ENCODE measurements at places on chromosomes 3 and 15.

DNA sequence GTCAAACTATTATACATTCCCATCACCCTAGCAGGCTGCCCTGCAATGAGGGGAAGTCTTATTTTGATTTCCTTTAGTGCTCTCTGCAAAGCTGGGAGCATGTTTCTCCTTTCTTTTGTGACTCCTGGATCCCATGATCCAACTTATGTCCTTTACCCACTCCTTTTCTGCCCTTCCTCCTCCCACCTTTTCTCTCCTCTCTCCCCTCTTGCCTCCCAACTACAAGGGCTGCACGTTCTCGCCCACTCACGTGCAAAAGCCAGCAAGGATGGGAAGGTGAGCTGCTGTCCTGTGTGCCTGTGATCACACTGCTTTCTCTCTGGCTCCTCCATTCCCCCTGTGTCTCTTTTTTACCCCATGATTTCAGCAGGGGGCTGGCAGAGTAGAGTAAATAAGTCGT lies 6.1 kb downstream of the VIPR1 start:
- DNase-seq, result no peak

DNA sequence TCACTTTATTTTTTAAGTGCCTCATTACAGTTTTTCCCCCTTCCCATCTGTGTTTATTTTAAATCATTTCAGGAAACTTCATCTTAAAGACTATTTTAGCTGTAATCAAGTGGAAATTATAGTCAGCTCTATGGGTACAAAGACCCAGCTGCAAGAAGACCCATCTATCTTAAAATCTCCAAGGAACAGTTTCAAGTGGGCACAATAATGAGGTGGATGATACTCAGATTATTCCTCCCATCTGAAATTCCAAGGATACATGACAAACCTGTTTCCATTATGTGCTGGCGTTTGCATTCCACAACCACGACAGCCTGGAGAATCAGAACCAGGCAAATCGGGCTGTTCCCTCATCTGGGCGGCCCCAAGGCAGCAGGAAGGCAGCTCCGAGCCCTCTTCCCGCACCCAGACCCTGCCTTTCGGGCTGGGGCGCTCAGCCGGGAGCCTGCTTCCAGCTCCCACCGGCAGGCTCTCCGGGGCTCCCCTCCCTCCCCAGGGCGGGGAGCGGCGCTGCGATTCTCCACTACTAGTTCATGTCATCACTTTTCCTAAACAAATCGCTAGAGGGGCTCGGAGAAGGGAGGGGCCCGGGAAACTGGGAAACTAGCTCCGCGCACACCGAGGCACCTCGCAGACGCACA lies at the start of gene MGLL:
TSS of gene MGLL (minus strand) at position 475 of the 641 bp plus-strand sequence. CDS start at position 278, 197 bp downstream.
- no peak for DNase-seq

DNA sequence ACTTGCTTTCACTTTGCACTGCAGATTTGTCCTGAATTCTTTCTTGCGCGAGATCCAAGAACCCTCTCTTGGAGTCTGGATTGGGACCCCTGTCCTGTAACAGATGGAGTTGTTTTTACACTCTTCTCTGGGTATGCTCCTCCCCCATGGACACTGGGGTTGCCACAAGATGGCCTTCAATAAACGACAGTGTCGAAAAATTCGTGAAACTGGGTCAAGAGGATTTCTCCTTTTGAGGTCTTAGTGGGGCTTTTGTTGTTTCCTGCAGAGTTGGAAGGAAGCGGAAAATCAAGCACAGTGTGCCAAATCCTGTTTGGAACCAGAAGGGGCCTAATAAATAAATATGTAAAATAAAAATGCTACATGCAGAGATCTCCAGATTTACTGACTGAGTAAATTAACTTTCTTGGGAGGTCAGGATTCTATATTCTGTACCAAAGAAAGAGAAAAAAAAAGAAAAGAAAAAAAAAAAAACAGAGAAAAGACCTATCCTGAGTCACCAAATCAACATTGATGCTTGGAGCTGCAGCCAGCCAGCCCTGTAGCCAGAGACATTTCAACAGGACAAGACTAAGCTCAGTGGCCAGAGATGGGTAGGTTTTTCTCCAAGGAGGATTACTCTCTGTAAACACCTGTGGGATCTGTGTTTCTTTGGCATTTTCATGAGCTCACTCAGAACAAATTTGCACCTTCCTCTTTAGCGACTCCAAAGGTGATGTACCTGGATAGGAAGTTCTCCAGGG lies 24.8 kb downstream of the CCDC80 start:
- DNase-seq, result no peak

- DNase-seq, result no peak
Measured at GRCh38 chr15:41943543-41944312, 28.6 kb downstream of the EHD4 start.

- no peak for DNase-seq
Measured at GRCh38 chr15:95429345-95429744, 901.2 kb upstream of the NR2F2 start.

GRCh38 chr3:182491577-182491976 lies 301.7 kb upstream of the ATP11B start:
- no peak for DNase-seq

DNA sequence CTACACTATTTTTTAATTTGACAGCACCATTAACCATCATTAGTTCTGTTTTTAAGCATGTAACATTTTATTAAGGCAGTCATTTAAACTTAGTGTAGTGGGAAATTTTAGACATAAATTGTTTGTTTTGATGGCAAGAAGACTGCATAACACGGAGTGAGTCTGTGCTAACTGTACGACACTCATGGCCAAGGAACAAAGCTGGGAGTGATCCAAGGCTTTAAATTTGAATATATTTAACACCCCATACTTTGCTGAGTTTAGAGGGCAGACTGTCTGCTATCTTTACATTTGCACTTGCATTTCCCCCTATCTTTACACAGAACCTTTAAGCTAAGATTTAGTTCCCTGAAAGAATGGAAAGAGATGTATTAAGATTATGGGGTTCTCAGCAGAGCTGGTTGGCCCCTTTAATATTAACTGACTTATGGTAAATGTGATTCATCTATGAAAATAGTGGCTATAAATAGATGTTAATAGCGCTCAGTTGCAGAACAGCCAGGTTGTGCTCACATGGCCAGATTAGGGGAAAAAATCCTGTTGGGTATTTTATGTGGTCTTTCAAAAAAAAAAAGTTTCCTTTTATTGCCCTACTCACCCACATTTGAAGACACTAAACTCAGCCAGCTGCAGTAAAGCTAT lies 120.7 kb downstream of the CMSS1 start:
- no peak for DNase-seq

GRCh38 chr3:140391061-140391460 lies 286.8 kb upstream of the TRIM42 start:
- no peak for DNase-seq

Measured in K562 (cell line).